ENCODE measurements at places on chromosomes 1 and 21.
A peak's percentile ranks its signal among the peaks of the same experiment; 100 is the strongest.

GRCh38 chr1:243266231-243266630, 10.4 kb downstream of the SDCCAG8 start:
- H3K36me3 ChIP-seq: peaks cover 7% of the 10 kb centered on the region
- DNase-seq: no peak
- H3K27ac ChIP-seq: no peak overlapping the region
- no peak overlapping the region for H3K4me3 ChIP-seq
- H3K27me3 ChIP-seq: no peaks in the 10 kb centered on the region

DNA sequence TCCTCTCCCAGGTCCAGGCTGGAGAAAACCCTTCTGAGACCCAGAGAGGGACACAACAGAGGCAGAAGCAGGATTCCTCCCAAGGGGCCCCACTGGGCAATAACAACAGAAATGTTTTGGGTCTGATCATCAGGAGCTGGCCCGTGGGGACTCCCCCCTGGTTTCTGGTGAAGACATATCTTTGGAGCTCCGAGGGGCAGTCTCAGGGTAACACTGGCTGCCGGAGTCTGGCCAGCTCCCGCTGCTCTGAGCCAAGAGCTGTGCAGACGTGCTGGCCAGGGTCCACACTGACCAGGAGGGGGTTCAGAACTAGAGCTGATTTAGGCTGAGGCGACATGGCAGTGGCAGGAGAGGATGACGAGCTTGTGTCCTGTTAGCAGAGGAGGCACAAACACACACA, 13.1 kb downstream of the ECE1 start:
- H3K4me1 ChIP-seq: peaks cover 40% of the 10 kb centered on the region
- no peak overlapping the region for H3K4me3 ChIP-seq
- no peaks in the 10 kb centered on the region for H3K27me3 ChIP-seq
- DNase-seq: no peak
- peaks cover 4% of the 10 kb centered on the region for H3K36me3 ChIP-seq
- peak overlapping the region; percentile 93 for H3K27ac ChIP-seq

DNA sequence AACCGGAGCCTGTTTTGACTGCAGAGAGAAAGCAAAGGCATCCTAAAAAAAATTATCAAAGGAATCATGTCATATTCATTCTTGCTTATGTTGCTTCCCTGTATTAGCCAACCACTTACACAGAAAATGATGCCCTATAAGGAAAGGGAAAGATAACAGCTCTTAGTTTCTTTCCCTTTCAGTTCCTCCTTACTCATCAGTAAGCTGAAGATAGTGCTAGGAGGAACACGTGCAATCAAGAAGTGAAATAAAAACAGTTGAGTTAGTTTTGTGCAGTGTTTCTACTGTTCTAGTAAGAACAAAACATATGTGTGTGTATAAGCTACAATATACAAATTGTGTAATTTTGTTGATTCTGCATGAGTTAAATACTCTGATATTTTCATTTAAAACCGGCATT, 45.3 kb upstream of the MTF2 start:
- no peak for DNase-seq
- H3K4me3 ChIP-seq: no peak overlapping the region
- no peaks in the 10 kb centered on the region for H3K36me3 ChIP-seq
- no peaks in the 10 kb centered on the region for H3K4me1 ChIP-seq
- no peaks in the 10 kb centered on the region for H3K27me3 ChIP-seq

DNA sequence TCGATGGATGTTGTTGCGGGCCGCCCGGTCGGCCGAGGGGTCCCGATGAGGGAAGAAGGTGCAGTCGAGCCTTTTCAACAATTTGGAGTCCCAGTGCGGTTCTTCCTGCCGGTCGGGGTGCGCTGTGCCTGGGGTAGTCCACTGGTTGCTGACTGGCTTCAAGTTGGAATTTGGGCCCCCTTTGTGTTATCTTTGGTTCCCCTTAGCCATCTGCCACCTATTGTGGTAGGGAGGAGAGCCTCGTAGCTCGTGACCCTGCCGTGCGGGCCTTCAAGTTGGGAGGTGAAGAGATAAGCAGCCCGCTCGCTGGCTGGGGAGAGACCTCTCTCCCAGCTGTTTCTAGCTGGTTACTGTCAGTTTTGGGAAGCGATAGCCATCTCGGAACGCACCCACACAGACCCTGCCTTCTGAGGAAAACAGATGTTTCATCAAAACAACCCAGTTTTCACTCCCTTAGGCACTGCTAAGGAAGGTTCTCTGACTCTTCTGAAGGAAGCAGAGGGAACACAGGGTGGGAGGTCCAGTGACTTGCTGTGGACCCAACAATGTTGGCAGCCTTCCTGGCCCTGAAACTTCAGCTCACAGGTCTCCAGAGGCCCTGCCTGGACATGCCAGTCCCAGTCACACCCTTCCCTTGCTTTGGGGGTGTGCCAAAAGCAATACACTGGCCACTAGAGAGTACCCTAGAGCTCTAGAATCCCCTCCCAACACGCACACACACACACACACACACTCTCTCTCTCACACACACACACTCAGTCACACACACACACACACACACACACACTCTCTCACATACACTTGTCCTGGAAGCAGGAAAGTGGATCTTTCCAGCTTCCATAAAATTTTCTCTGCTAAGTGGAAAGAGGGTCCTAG, 1.0 kb downstream of the BTG2 start:
- peaks cover 29% of the 10 kb centered on the region for H3K36me3 ChIP-seq
- H3K27me3 ChIP-seq: no peaks in the 10 kb centered on the region
- peak overlapping the region; percentile 98 for H3K4me3 ChIP-seq
- DNase-seq: peak; percentile 87
- H3K27ac ChIP-seq: peak overlapping the region; percentile 98
- H3K4me1 ChIP-seq: peaks cover 36% of the 10 kb centered on the region

- no peaks in the 10 kb centered on the region for H3K36me3 ChIP-seq
These were observed 6.7 kb upstream of the SH2D2A start for GRCh38 chr1:156823210-156823790.

- H3K4me1 ChIP-seq: no peaks in the 10 kb centered on the region
- no peak overlapping the region for H3K4me3 ChIP-seq
- no peak for DNase-seq
- no peak overlapping the region for H3K27ac ChIP-seq
- no peaks in the 10 kb centered on the region for H3K36me3 ChIP-seq
These were observed 23.3 kb downstream of the ACOT11 start for GRCh38 chr1:54571326-54571725.

DNA sequence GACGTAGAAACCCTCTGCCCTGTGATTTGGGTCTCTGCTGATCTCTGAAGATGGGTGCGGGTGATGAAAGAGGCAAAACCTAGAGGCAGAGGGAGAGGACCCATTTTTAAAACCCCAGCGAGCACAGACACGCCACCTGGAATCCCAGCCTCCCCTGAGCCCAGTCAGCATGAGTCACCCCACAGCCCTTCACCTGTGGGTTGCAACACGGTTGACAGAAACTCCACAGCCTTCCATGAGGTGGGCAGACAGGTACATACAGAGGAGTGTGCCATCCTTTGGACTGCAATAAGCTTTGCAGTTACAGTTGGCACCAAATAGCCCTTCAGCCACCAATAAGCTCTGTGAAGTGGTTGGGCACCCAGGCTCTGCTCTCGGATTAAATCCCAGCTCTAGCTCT, 2.1 kb upstream of the GRHL3 start:
- peaks cover 10% of the 10 kb centered on the region for H3K27me3 ChIP-seq
- H3K36me3 ChIP-seq: no peaks in the 10 kb centered on the region
- H3K27ac ChIP-seq: no peak overlapping the region
- H3K4me1 ChIP-seq: peaks cover 14% of the 10 kb centered on the region

DNA sequence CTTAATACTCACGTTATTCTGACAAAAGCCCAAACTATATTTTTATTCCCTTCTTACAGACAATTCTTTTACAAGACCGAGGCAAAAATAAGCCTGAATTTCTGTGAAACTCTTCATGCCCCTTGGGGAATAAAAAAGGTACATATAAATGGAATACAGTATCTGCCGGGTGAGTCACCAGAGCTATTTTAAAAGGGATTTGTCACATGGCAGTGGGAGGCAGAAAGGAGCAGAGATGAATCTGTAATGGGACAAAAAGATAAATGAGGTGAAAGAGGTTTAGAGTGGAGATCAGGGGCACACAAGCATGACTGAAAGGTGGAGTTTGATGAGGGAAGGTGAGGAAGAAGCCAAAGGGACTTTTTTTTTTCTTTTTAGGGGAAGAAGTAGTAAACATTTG, 8.8 kb downstream of the XCL1 start:
- H3K36me3 ChIP-seq: no peaks in the 10 kb centered on the region
- no peak for DNase-seq
- no peaks in the 10 kb centered on the region for H3K4me1 ChIP-seq
- H3K27me3 ChIP-seq: no peaks in the 10 kb centered on the region

- H3K36me3 ChIP-seq: no peaks in the 10 kb centered on the region
- H3K27me3 ChIP-seq: peaks cover 49% of the 10 kb centered on the region
These were observed 1.3 kb upstream of the LIN28A start for GRCh38 chr1:26409191-26409807.

DNA sequence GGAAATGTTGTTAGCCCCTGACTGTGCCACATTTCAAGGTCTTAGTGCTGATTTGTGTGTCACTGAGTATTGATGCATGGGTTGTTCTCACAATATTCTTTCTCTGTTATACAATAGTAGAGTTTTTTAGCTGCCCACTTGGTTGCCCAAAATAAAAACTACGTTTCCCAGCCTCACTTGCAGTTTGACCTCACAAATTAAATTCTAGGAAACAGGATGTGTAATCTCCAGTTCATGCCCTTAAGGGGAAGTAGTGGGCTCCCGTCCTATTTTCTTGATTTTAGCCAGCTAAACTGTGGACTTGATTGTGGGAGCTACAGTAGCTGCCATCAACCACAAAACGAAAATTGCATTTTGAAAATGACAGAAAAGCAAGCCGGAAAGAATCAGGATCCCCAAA, 27.3 kb upstream of the LAMC1 start:
- H3K4me1 ChIP-seq: no peaks in the 10 kb centered on the region
- no peak overlapping the region for H3K27ac ChIP-seq
- H3K4me3 ChIP-seq: no peak overlapping the region
- H3K27me3 ChIP-seq: no peaks in the 10 kb centered on the region
- DNase-seq: no peak
- H3K36me3 ChIP-seq: no peaks in the 10 kb centered on the region

DNA sequence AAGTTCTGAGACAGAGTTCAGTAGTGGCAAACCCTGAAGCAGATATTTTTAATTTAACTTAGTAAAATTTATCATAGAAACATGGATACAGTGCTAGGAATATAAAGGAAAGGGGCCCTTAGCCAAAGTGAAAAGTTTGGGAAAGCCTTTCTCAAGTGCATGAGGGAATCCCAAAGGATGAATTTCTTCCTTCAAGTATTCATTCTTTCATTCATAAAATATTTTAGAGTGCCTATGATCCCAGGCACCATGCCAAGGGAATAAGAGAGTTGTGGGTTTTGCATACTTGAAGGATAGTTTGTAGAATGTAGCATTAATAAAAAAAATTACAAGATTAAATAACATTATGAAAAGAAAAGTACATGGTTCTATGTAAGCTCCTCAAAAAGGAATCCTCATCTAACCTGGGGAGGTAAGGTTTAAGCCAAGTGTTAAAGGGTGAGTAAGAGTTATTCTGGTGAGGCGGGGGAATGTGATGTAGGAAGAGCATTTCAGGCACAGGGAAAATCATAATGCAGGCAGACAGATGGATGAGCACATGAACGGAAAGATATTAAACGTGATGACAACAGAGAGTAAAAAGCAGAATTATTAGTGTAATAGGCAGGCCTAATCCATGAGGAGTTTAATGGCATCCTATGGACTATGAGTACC, 40.4 kb upstream of the NTNG1 start:
- no peaks in the 10 kb centered on the region for H3K27me3 ChIP-seq
- no peaks in the 10 kb centered on the region for H3K4me1 ChIP-seq
- no peaks in the 10 kb centered on the region for H3K36me3 ChIP-seq
- no peak overlapping the region for H3K4me3 ChIP-seq
- H3K27ac ChIP-seq: no peak overlapping the region
- DNase-seq: no peak

DNA sequence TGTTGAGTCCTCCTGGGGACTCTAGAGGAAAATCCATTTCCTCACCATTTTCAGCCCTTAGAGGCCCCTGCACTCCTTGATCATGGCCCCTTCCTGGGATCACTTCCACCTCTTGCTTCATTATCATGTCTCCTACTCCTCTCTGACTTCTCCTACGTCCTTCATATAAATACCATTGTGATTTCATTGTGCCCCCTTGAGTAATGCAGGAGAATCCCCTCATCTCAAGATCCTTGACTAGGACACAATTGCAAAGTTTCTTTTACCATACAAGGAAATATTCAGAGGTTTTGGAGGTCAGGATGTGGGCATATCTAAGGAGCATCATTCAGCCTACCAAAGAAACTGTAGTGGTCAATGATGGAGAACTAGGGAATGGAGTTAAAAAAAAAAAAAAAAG, 8.8 kb upstream of the GBP6 start:
- no peaks in the 10 kb centered on the region for H3K36me3 ChIP-seq
- H3K27me3 ChIP-seq: no peaks in the 10 kb centered on the region
- no peak overlapping the region for H3K4me3 ChIP-seq
- no peak overlapping the region for H3K27ac ChIP-seq
- DNase-seq: no peak
- peaks cover 3% of the 10 kb centered on the region for H3K4me1 ChIP-seq

- H3K4me3 ChIP-seq: peak overlapping the region; percentile 13
- H3K27ac ChIP-seq: no peak overlapping the region
- H3K36me3 ChIP-seq: no peaks in the 10 kb centered on the region
- H3K27me3 ChIP-seq: no peaks in the 10 kb centered on the region
- peak; percentile 68 for DNase-seq
These were observed 115.8 kb upstream of the ZNF678 start for GRCh38 chr1:227447531-227447990.

GRCh38 chr1:212237651-212238050, 47.6 kb upstream of the PPP2R5A start:
- no peaks in the 10 kb centered on the region for H3K36me3 ChIP-seq
- H3K27me3 ChIP-seq: no peaks in the 10 kb centered on the region
- DNase-seq: no peak
- peaks cover 24% of the 10 kb centered on the region for H3K4me1 ChIP-seq

DNA sequence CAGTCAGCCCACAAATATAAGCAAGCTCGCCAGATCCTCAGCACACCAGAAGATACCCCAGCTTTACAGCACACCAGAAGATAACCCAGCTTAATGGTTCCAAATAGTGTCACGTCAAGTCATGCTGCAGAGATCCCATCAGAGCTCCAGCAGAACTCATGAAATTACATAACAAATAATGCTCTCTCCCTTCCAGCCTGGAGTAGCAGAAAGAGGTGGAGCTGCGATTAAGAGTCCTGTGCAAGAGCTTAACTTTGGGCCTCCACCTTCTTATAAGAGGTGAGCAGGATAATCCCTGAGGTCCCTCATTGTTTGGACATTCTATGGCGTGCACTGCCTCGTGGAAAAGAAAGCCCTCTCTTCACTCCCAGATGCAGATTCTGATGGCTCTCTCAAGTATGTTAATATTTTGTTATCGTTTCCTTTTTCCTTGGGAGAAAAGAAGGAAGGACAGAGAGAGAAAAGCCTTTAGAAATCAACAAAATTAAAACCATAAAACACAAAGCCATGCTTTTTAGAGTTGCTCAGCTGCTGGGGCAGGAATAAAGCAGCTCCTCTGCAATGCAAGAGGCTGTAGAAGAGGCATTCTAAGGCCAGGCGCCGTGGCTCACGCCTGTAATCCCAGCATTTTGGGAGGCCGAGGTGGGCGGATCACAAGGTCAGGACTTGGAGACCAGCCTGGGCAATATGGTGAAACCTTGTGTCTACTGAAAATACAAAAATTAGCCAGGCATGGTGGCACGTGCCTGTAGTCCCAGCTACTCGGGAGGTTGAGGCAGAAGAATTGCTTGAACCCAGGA, 59.1 kb downstream of the GLUL start:
- no peak for DNase-seq
- no peaks in the 10 kb centered on the region for H3K27me3 ChIP-seq
- H3K36me3 ChIP-seq: no peaks in the 10 kb centered on the region
- no peaks in the 10 kb centered on the region for H3K4me1 ChIP-seq
- H3K4me3 ChIP-seq: no peak overlapping the region
- H3K27ac ChIP-seq: no peak overlapping the region
